ENCODE measurements at places on chromosomes 4 and X. TPM values are rescaled to one million over a fixed set of nuclear protein-coding genes. Genes with fewer than 3 reads are reported as not detected.

- H3K27ac ChIP-seq, result no peak overlapping the region
- no peaks in the 10 kb centered on the region for H3K4me1 ChIP-seq
- no peaks in the 10 kb centered on the region for H3K27me3 ChIP-seq
- no peak overlapping the region for H3K4me3 ChIP-seq
Observed at GRCh38 chr4:47550899-47551548, 65.9 kb downstream of the ATP10D start.

DNA sequence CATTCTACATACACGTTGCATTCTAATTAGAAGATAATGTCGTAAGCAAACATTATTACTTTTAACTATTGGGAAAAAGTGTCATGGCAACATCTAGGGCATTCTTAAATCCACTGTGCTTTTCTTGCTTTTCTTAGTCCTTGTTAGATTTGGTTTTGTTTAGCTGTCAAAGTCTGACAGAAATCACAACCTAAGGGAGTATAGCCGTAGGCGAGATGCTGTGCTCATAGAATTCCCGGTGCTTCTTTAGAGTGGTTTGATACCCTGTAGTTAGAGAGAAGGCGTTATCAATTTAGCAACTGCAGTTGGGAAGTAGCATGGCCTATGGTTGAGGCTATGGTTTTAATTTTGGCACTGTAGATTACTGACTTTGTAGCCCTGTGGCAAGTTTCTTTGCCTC lies 45.7 kb downstream of the WWC2 start:
- peaks cover 10% of the 10 kb centered on the region for H3K4me1 ChIP-seq
- no peak overlapping the region for H3K27ac ChIP-seq
- H3K27me3 ChIP-seq, result no peaks in the 10 kb centered on the region
- no peaks in the 10 kb centered on the region for H3K36me3 ChIP-seq
- no peak overlapping the region for H3K4me3 ChIP-seq

- DNase-seq, result peak; percentile 44
- H3K4me3 ChIP-seq, result no peak overlapping the region
- no peak overlapping the region for H3K27ac ChIP-seq
- H3K36me3 ChIP-seq, result no peaks in the 10 kb centered on the region
- peaks cover 8% of the 10 kb centered on the region for H3K4me1 ChIP-seq
Observed at GRCh38 chr4:153234885-153235284, 30.6 kb downstream of the TRIM2 start.

DNA sequence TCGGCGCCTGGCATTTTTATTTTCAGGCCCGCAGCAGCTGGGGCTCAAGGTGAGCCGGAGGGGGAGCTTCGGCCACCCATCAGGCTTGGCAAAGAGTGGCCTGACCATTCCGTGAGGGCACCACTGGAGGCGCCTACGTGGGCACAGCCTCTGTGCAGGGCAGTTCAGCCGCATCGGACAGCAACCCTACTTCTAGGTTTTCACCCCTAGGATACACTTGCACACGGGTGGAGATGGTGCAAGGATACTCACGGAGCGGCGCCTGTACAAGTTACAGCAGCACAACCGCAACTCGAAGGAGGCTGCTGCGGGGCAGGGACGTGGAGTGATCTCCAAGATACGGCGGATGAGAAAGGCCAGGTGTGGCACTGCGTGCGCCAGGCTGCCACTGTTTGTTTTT lies 10.8 kb downstream of the HCFC1 start:
- H3K27ac ChIP-seq, result no peak overlapping the region
- H3K4me3 ChIP-seq, result no peak overlapping the region
- H3K4me1 ChIP-seq, result no peaks in the 10 kb centered on the region
- no peaks in the 10 kb centered on the region for H3K27me3 ChIP-seq

The MED14 gene
- total RNA-seq, result 56.4 TPM

The ETDB gene
- not detected for total RNA-seq

The BEX4 gene
- total RNA-seq, result 30.3 TPM

All from endothelial cell of umbilical vein (primary cell).